ENCODE measurements at places on chromosomes 12 and 14.

DNA sequence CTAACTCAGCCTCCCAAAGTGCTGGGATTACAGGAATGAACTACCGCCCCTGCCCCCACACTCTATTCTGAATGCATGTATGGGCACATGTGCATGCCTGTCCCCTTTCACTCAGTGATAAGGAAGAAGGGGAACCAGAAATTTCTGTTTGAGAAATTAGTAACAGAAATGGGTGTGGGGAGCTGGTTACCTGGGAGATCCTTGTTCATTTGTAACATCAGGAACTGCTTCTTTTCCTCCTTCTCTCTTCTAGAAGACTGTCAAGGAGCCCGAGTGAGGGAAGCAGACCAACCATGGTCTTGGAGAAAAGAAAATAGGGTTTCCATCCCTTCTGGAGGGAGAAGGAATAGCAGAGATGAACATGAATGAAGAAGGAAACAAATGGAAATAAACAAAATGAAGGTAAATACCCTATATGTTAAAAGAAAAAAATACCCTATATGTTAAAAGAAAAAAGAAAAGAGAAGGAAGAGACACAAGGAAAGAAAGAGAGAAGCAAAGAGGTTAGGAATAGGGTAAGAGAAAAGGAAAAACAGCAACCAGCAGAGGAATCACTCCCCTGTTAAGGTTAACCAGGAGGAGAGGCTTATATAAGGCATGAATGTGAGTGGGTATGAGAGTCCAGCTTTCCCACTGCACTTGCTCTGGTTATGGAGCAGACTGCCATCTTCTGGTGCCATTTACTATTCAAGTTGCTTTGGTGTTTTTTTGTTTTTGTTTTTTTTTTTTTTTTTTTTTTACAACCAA is 3.3 kb downstream of the PPP1R3E start:
- DNase-seq: no peak

- no peak for DNase-seq
Observed at GRCh38 chr12:115597157-115597712, 680.3 kb downstream of the MED13L start.

- DNase-seq: no peak
Observed at GRCh38 chr14:49959822-49960408, 67.0 kb downstream of the ARF6 start.

DNA sequence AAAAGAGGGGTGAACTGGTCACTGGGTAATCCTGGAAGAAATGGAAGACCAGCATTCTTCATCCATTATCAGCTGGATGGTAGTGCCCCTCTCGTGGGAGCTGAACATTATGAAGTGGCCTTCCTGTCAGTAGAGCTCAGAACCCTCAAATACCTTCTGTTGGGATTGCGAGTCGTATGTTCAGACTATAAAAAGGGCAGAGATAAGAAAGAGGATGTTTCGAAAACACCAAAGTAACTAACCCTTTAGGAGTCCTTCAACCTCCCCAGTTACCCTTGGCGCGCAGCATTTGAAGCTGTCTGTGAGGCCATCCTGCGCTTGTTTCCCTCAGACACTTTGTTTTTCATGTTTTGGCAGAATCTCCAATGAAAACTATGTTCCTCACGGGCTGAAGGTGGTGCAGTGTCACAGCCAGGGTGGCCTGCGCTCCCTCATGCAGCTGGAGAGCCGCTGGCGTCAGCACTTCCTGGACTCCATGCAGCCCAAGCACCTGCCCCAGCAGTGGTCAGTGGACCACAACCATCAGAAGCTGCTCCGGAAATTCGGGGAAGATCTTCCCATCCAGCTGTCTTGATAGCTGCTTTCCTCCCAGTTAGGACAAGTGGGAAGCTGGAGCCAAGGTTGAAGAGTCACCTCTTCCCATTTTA is 19.3 kb upstream of the GALNT16 start:
- no peak for DNase-seq

DNA sequence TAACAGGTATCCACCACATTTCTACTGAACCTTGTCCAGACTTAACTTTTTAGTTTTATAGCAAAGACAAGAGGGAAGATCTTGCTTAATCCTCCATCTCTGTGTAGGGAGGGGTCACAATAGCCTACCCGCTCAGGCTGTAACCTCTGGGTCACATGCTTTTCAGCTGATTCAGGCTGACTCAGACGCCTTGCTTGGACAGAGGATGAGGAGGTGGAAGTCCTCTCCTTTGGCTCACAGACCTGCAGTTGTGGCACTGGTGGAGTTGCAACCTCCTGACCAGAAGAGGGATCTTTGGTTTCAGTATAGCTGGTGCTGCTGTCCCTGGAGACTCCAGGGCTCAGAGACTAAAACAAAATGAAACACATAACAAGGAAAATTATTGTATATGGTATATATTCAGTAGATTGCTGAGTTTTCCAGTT is 16.2 kb downstream of the ACIN1 start:
- no peak for DNase-seq

- DNase-seq: peak; percentile 15
Observed at GRCh38 chr14:81400202-81400678, at the start of gene STON2. TSS of gene STON2 (minus strand) at chr14:81400324. CDS start at chr14:81398382, 1,942 bp downstream.

- no peak for DNase-seq
Observed at GRCh38 chr14:75802486-75802885, 141.4 kb downstream of the TTLL5 start.

DNA sequence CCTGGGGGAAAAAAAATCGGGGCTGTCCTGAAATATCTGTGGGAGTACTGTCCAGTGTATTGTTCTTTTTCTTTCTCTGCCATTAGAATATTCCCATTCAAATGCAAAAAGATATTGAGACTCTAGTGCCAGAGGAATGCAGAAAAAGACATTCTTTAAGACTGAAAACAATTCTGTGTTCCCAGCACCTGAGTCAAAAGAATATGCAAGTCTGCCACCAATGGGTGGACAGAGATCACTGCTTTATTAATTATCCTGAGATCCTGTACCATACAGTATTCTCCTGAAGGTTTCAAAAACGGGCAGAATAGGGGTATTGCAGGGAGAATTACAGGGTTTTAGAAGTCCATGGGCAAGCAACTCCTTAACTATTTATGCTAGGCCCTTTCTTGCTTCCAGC is 361.8 kb downstream of the C12orf50 start:
- no peak for DNase-seq

DNA sequence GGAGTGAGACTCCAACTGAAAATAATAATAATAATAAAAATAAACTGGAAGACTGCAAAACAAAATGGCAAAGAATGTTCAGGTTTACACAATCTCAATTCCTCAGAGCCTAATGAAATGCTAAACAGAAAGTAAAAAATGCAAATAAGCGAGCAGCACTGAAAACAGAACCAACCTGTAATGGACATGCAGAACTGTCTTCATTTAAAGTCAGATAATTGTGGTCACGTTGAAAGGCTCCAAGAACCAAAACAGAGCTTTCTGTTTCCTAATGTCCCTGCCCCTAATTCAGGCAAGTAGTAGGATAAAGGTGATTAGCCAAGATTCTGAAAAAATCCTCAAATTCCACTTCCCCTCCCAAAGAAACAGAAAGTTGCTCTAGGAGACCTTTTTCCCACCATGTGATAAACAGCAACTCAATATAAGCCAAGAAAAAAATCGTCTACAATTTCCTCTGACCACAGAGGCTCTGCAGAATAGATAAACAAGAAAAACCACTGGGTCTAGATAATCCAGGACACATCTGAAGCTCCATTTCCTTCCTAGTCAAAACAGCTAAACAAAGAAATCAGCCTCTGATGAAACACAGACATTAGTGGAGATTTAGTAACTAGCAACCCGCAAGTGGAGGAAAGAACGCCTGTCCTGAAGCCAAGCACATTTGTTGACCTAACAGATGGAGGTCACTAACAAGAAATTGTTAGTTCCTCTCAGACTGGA is 3.0 kb downstream of the MIS18BP1 start:
- DNase-seq: no peak

- peak; percentile 17 for DNase-seq
Observed at GRCh38 chr14:24368562-24369252, 723 bp downstream of the NFATC4 start.

DNA sequence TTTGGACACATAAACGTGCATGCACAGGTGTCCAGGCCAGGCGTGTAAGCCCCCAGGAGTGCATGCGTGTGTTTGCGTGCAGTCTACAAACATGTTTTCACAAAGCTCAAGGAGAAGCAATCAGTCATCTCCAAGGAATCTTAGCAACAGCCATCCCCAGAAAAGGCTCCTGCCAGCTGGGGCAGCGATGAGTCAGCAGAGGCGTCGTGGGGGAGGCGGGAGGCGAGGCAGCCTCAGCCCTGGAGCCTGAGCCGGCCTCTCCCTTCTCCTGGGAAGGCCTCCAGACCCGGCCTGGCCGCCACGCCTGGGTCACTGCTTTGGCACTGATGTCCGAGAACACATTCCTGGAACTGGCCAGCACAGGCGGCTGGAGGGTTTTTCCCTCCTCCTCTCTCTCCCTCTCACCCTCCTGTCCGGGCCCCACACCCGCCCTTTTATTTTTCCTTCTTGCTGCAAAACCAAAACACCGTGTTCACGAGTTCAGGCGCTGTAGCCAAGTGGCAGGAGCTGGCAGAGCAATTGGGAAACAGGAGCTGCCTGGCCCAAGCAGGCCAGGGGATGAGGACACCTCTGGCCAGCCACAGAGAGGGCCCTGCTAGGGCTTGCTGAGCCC is 92.7 kb downstream of the LRRC74A start:
- no peak for DNase-seq

GRCh38 chr14:104087505-104087904 is 2.0 kb downstream of the ASPG start:
- DNase-seq: no peak

DNA sequence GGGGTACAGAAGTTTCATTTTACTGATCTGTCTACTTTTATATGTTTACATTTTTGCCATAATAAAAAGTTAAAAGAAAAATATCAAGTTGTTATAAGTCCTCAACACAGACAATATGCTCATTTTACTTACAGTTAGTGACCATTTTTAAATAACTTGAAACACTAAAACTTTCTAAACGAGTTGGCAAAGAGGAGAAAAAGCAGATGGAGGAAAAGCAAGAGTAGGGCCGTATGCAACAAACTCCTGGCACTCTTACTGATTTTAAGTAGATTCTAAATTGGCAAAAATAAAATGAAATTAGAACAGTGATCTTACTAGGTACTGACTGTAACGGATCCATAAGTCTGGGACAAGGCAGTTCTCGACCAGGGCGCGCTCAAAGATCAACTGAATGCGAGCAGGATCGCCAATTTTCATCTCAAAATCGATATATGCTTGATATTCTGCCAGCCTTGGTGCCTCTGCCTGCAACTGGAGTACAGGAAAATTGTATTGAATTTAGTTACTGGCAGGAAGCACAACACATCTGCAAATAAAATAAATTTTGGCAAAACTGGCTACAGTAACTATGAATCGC is 22.3 kb downstream of the SART3 start:
- no peak for DNase-seq

DNA sequence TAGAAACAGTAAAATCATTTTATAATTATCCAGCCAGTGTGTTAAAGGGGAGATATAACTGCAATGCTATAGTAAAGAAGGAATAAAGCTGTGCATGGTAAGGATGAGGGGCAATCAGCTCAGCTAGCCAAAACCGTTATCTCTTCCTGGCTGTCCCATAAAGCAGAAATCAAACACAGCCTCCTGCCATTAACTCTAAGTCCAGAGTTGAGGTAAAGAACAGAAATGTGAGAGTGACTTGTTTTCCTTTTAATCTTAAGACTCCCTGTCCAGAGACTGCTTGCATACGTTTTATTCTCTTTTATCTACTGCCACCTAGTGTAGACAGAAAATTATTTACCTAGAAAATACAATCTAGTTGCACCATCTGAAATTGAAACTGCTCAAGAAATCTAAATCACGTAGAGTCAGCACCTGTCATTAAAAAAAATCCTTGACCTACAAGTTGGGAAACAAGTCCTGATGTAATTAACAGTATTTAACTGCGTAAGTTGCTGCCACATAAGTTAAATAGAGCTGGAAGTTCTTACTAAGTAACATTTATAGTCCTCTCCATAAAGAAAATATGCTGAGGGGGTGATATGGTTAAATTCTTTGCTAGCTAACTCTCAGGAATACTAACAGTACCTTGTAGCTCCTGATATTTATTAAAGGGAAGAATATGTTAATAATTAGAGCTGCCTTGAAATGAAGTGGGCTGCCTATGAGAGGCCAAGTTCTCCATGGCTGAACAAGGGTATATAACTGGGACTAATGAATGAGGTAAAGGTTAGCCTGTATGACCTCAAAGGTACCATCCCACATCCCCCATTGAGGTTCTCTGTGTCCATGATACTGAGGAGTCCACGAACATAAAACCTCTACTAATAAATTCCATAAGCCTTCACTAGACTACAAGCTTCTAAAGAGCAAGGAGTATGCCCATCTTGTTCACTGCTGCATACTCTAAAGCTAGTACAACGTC is 62.7 kb downstream of the GALNT4 start:
- DNase-seq: no peak

GRCh38 chr12:26636710-26637328 is 196.2 kb downstream of the ITPR2 start:
- no peak for DNase-seq

DNA sequence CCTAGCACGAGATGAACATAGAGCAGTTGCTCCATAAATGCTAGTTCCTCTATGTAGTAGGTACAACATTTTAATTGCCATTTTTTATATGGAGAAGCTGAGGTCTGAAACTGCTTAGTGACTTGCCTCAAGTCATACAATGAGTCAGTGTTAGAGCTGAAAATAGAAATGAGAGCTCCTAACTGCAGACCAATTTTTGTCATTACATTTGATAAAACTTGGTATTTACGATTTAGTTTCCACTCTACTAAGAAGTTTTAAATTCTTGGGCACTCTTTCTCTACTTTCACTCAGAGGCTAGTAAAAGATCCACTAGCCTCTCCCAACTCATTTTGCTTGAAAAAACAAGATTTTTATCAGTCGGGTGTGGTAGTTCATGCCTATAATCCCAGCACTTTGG is 8.1 kb upstream of the TMED10 start:
- DNase-seq: no peak

GRCh38 chr14:50039734-50040400 is 76.5 kb downstream of the VCPKMT start:
- DNase-seq: no peak

GRCh38 chr14:48398675-48399282 is 723.4 kb upstream of the MDGA2 start:
- no peak for DNase-seq
